ENCODE measurements at places on chromosomes 5 and 9.
A peak's percentile ranks its signal among the peaks of the same experiment; 100 is the strongest.

DNA sequence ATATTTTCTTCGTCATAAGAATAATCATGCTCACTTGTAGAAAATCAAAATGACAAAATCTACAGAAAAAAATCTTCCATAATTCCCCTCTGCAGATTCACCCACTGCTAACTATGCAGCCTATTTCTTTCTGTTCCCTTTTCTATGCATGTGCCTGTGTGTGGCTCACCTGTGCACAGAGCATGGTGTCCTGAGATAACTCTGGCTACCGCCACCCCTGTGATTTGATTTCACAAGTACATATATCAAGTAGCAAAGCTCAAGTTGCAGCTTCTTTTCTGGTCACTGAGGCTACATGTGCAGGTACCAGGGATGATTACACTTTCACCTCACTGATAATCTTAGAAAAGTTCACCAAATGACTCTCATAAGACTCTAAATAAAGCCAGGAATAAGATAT is 18.4 kb upstream of the ISCA1 start:
- DNase-seq, result no peak

- no peak for DNase-seq
Observed at GRCh38 chr9:129736334-129736733, 16.5 kb downstream of the PTGES start.

DNA sequence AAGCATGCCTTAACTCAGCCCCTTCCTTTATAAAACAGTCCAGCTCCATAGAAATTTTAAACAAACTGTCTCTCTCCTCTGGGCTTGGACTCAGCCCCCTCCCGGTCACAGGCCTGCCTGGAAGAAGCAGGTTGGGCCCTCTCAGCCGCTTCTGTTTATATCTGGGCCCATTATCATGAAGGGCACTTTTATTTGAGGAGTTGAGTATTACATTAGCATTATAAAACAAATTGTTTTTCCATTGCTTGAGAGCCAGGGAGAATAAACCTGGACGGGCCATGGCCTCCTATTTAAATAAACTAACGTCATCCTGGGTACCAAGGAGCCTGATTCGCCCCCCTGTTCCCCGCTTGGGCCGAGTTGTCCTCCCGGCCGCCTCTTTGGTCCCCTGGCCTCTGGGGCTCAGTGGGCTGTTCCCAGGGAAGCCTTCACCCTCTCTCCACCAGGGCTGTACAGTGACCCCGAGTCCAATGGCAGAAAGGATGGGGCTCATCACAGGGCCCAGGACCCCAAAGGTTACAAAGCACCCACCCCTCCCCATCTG is 13.2 kb downstream of the IRX2 start:
- no peak for DNase-seq

DNA sequence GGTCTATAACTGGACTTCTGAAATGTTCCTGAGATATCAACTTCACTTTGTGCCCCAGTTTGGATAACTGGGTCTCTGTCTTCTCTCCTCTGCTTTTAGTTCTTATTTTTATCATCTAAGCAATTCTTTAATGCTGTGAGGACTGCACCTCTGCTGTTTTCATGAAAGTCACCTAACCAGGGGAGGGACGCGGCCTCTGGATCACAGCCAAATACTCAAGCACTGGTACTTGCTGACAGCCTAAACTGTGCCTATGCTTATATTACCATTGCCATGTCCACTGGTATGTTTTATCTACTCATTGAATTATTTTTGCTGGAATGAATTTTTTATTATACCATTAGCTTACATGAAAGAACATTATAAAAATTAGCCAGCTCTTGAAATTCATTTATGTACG is 674.0 kb downstream of the DMRTA1 start:
- DNase-seq, result no peak

GRCh38 chr5:156879665-156880285 is 29.7 kb downstream of the PPP1R2B start:
- DNase-seq, result peak; percentile 93

DNA sequence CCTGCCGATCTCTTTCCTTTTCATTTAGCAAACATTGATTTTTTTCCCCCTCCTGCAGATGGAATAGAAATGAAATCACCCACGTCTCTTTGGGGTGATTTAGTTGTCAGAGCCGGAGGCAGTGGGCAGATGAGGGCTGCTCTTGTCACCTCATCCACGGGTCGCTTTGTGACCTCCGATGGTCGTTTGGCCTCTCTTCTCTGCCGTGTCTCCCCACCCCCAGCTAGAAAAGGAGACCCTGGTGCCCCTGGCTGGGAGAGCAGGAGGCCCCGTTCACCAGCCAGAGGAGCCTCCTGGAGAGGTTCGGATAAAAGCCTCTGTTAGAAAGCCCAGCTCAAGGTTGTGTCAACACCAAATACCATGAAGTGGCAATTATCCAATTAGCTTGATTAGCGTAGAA is 21.6 kb upstream of the RXRA start:
- DNase-seq, result peak; percentile 82

GRCh38 chr9:121688146-121688680 is 36.8 kb downstream of the DAB2IP start:
- DNase-seq, result no peak

GRCh38 chr5:71843111-71843510 is 124.0 kb downstream of the CARTPT start:
- no peak for DNase-seq

DNA sequence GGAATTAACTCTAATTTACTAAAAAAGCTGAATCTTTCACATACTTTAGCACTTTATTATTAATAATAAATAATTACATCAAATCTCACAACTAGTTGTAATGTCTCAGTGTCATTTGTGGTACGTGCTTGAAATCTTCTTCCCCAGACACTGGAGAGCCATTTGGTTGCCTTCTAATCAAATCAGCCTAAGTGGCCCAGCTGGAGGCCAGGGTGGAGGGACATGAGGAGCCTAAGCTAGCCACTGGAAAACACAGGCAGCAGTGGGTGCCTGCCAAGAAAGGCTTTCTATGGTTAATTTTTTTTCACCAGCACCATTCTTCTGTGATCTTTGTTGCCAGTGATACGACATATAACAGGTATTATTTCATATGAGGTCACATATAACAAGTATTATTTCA is 117.0 kb downstream of the ERCC6L2 start:
- DNase-seq, result peak; percentile 24

GRCh38 chr5:174999581-174999980 is 275.2 kb downstream of the MSX2 start:
- DNase-seq, result no peak

- DNase-seq, result no peak
Observed at GRCh38 chr5:68086857-68087256, 128.7 kb upstream of the PIK3R1 start.

GRCh38 chr9:94464790-94465189 is 90.1 kb upstream of the PCAT7 start:
- no peak for DNase-seq

DNA sequence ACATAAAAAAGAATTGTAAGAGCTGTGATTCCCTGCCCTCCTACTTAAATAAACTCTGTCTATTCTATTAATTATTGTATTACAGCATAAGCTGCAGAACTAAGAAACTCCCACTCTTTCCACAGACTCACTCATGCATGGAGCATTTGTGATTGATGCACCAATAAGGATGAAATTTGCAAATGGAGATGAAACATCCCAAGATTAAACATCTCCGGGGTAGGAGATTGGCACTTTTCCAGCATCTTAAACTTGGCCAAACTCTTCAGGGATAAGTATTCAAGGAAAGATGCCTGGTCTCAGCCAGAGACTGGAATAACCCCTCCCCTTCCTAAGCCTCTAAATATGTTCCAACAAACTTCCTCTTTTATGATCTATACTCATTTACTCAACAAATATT is 472.0 kb downstream of the ACTL7B start:
- no peak for DNase-seq

DNA sequence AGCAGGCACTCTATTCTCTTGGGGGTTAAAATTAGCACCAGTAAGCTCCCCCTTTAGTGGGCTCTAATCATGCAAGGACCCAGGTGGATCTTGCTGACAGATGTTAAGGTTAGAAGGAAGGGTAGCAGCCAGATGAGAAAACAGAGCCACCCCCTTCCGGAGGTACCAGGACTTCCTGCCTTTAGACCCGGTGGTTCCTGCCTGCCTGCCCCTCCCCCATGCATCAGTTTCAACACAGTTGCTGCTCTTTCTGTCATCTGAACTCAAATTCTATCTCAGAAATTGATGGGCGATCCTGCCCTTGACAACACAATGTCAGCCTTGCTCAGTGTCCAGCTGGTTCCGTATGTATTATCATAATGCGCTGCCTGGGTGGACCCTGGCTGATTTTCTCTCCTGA is 287.3 kb downstream of the EBF1 start:
- no peak for DNase-seq

- no peak for DNase-seq
Observed at GRCh38 chr9:123654994-123655637, 274.8 kb downstream of the DENND1A start.

- DNase-seq, result no peak
Observed at GRCh38 chr9:114280636-114281472, 42.0 kb upstream of the ORM1 start.

- DNase-seq, result peak; percentile 72
Observed at GRCh38 chr9:91223000-91223399, 138.7 kb downstream of the AUH start.

GRCh38 chr9:123567013-123567412 is 211.0 kb downstream of the CRB2 start:
- no peak for DNase-seq

- no peak for DNase-seq
Observed at GRCh38 chr9:2809692-2810419, 34.0 kb downstream of the PUM3 start.

DNA sequence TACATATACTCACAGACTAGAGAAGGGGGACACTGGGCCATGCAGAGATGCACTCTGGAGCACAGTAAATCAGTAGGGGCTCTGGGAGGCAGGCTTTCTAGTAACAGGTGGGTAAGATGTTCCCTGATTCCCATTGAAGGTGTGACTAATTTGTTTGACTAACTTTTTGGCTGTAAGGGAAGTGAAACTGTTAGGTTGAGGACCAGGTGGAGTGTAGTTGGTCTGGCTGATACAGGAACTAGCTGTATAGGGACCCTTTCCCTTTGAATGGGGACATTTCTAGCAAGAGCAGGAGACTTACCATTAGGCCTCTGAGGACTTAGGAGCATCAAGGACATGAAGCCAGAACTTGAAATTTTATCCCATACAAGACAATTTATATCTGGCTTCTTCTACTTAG is 989.6 kb upstream of the COX7C start:
- DNase-seq, result no peak

- DNase-seq, result no peak
Observed at GRCh38 chr5:32027093-32027716, 146.9 kb downstream of the GOLPH3 start.

GRCh38 chr5:164341056-164341619 is 835.7 kb downstream of the MAT2B start:
- DNase-seq, result no peak

DNA sequence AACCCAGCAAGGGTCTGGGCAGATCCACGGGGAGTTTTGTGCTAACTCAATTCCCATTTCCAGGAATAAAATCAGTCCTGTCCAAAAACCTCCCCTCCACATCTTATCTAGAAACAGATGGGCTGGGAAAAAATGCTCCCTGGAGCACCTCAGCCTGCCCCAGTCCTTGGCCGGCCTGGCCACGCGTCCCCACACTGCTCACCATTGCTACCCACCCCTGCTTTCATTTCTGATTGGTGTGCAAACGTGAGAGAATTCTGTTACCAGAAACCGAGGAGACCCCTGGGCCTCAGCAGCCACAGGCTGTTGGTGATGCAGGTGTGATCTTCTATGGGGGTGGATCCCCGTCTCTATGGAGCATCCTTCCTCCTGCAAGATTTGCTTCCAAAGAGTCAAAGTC is 38.0 kb upstream of the OLFM1 start:
- DNase-seq, result no peak

DNA sequence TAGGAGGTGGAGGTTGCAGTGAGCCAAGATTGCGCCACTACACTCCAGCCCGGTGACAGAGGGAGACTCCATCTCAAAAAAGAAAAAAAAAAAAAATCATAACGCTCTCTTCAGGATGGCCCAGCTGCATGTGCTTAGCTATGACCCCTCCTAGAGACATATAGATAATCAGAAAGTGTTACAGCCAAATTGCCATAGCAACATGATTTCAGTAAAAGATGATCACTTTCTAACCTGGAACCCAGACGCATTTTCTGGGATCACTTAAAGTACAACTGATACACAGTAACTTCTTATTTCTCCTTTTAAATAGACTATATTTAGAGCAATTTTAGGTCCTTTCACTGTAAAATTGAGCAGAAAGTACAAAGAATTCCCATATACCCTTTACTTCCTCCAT is 372.9 kb downstream of the CDH18 start:
- DNase-seq, result no peak

DNA sequence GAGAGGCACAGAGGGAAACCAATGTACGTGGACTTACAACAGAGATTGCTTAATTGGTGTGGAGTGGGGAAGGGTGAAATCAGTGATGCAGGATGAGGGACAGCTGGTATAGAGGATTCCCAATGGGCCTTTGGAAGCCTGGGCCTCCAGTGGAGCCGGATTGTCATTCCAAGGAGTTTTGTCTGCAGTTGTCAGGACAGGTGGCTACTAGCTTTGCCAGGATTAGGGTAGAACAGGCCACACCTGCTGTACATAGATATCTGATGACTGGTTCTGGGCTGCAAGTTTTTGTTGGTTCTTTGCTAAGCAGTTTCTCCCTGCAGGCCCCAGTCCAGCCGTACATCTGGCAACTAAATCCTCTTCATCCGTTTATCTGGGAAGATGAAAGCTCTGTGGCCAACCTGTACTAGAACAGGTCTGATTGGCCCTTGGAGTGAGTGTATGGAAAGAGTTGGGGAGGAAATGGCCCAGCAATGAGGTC is 4.2 kb downstream of the SKP2 start:
- DNase-seq, result peak; percentile 100

GRCh38 chr5:179452356-179453230 is 97.8 kb upstream of the RUFY1 start:
- no peak for DNase-seq

DNA sequence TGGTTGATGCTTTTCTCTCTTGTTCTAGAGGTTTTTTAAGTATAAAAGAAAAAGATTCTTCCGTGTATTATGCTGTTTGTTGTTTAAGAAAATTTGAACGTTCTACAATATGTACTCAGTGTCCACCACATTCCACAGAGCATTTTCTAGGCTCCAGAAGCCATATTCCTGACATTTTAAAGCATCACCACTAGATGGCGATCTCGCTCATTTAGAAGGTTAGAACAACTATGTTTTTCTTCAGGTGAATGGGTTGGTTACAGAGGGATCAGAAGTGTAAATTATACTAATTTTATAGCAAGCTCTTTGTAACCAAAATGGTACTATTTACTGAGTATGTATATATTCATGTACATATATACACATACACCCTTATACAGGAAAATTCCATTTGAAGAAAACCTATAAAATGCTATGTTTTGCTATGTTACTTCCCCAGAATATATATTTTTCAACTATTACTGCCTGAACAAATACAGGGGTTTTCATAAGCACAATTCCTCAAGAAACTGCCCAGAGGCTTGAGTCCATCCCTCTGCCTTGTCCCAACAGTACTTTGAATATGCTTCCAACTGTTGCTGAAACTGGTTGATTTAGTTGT is 284.3 kb downstream of the CCDC171 start:
- DNase-seq, result no peak

Measured in NCI-H524 treated with DMSO at 0.1 percent for 48 hours (cell line).